ENCODE measurements at places on chromosomes 7 and 10.

DNA sequence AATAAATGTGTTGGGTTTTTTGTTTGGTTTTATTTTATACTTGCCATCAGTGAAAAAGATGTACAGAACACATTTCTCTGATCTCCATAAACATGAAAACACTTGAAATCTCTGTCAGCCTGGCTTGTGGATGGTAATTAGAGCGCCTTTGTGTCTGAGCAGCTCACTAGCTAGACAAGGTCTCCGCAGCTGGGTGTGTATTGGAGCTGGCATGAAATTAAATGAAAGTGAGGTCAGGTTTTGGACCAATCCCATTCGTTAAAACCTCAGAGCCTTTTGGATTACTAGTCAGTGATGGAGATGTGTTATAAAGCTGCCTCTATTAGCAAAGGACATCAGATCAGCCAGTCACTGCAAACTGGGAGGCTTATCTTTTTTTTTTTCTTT is 2.7 kb downstream of the FRAT1 start:
- DNase-seq: no peak

- DNase-seq: no peak
Observed at GRCh38 chr10:98349508-98349922, 65.5 kb downstream of the PYROXD2 start.

- DNase-seq: no peak
Observed at GRCh38 chr10:33321516-33321915, 13.0 kb downstream of the NRP1 start.

DNA sequence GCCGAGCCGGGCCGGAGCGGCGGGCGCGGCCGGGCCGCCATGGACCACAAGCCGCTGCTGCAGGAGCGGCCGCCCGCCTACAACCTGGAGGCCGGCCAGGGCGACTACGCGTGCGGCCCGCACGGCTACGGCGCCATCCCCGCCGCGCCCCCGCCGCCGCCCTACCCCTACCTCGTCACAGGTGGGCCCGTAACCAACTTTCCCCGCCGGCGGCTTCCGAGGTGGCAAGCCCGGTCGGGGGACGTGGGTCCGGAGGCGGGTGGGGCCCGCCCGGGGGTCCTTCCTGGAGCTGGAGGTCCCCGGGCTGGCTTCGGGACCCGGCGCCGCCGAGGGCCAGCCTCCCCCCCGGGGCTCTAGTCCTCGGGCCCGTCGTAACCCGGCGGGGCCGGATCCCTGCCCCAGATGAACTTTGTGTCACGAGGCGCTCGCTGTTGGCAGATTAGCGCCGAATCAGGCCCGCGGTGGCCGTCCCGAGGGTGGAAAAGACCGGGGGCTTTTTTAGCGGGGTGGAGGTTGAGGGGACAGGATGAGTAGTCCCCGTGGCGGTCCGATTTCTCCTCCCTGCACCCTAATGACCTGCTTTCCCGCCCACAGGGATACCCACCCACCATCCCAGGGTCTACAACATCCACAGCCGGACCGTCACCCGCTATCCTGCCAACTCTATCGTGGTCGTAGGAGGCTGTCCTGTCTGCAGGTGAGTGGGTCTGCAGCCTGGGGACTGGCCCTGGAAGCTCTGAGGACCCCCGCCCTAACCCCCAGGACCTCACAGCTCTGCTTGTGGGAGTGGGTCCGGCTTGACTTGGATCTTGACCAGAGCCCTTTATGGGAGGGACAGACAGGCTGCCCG is 496 bp downstream of the BRI3 start:
- DNase-seq: no peak

DNA sequence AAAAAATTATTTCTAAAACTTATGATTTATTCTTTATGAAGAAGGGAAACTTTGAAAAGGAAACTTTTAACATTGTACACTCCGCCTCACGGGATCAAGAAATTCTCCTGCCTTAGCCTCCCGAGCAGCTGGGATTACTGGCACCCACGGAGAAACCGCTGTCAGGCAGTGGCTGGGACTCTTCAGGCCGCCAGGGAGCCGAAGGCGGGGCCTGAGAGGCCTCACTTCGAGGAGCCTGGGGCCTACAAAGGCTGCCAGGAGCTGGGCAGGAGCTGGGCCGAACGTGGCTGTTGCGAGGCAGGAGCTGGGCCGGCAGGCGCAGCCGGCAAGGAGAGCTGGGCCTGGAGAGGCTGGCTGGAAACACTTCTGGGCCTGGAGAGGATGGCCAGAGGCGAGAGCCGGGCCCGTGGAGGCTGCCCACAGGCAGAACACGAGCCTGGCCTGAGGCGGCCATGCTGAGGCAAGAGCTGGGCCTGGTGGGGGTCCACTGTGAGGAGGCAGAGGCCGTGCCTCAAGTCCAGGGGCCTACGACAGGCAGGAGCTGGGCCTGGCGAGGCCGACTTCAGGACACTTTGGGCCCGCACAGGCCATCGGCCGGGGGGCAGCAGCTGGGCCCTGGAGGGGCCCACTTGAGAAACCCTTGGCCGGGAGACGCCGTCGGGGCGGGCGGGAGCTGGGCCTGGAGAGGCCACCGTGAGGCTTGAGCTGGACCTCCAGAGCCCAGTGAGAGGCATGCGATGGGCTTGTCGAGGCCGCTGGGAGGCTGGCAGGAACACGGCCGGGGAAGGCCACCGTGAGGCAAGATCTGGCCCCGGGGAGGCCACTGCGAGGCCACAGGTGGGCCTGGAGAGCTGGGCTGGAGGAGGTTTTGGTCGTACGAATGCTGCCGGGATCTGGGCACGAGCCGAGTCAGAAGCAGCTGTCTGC is 23.7 kb downstream of the MDH2 start:
- DNase-seq: no peak

- no peak for DNase-seq
Observed at GRCh38 chr10:43100366-43100765, 23.5 kb downstream of the RET start.

- peak; percentile 35 for DNase-seq
Observed at GRCh38 chr7:134547397-134548054, 1.4 kb upstream of the AKR1B15 start.

DNA sequence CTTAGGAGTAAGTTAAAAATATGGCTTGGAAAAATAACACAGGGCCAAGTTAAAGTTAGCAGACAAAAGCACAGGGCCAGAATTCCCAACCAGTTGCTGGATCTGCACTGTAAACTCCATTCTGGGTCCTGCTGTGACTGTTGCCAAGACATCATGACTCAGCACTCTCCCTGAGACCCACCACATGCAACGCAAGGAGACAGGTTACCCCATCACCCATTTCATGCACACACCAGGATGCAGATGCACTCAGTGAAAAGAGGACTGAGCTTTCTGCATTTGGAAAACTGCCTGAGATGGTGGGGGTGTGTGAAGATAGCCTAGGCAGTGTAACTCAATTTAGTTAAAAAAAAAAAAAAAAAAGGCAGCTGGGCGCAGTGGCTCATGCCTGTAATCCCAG is 97.6 kb upstream of the ZNF438 start:
- DNase-seq: no peak

- no peak for DNase-seq
Observed at GRCh38 chr10:28200775-28201174, 102.1 kb downstream of the MPP7 start.

DNA sequence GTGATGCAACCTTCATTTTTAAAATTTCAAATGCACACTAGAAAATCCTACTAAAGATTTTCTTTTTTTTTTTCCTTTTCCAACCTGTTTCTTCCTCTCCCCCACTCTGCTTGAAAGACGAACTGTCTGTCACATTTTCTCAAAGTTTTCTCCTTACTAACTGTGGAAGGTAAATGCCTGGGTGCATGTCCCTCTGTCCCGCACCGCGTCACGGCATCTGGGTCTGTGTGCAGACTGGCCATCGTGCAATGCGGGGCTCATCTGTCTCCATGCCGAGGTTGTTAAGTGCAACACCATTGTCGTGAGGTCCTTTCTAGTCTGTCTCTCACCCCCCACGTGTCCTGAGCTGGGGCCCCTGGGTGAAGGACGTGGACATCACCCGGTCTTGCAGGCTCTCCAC is 28.4 kb downstream of the PFKFB3 start:
- DNase-seq: no peak

- DNase-seq: no peak
Observed at GRCh38 chr7:133079296-133079695, 2.6 kb downstream of the CHCHD3 start.

DNA sequence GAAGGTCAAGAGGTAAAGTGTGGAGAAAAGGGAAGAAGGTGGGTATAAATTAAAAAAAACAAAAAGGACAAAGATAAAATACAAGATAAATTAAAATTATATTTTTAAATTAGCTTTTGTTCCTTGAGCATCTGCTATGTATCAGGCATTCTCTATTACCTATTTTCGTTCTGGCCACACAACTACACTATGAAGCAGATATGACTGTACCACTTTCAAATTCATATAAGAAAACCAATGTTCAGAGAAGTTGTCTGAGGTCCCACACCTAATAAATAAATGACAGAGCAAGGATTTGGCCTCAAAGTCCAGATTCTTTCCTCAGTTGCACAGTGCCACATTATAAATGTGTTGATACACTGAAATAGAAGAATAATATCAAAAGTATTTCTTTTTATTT is 103.8 kb upstream of the PCDH15 start:
- DNase-seq: no peak

DNA sequence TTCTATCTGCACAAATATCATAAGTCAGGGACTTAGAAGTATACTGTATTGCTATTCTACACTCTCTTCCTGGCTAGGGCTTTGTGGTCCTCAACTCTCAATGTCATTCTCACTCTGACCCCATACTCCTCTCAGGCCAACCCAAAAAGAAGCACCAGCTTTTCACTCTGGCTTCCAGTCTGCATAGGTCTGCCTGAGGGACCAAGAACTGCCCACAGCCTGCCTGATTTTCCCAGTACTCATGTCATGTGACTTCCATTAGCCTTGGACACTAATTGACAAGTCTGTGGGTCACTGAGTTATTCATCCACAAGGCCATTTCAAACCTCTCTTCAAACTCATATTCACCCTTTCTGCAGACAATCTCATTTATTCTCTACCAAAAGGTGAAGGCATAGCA is 19.8 kb downstream of the PMPCB start:
- no peak for DNase-seq

DNA sequence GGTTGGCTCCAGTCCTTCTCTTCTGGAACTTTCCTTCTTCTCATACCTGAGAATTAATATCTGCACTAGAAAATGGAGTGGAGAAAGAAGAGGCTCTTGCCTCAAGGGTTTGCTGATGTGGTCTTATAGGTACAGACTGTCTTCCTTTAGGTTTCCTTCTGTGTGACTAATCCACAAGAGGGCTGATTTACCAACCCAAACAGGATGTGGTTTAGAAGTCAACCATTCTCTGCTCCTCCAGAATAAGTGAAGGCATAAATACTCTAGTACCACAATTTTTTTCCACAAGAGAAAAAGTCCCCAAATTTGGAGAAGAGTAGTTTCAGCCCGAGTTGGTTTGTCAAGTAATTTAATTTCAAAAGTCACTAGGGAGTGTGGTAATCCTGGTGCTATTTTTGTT is 85.8 kb downstream of the NRP1 start:
- DNase-seq: no peak

GRCh38 chr10:81034383-81034782 is 496.7 kb downstream of the SH2D4B start:
- DNase-seq: no peak

DNA sequence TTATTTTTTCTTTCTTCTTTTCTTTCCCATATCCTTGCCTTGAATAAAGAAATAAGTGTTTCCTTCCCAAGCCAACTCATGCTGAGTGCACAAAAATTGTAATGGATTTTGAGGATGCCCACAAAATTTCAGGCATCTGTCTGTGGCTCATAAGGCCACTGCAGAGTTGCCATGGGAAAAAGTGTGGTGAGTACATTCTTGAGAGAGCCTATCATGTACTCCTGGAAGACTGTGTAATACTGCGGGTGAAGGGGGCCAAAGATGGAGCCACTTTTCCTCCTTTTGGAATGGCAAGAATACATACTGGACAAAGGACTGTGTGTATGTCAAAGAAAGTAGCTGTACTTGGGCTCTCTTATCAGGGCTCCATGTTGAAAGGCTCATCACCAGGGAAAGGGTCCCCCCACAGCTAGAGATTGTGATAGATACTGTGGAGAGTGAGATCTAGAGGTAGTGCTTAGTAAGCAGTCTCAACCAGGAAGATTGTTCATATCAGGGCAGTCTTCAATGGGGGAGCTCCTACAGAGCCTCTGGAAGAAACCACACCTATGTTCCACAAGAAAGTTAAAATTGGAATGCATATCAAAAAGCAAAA is 341.6 kb upstream of the KCND2 start:
- no peak for DNase-seq

- DNase-seq: no peak
Observed at GRCh38 chr7:123787220-123788007, 38.6 kb upstream of the WASL start.

GRCh38 chr10:1674501-1674900 is 62.8 kb downstream of the ADARB2 start:
- no peak for DNase-seq

DNA sequence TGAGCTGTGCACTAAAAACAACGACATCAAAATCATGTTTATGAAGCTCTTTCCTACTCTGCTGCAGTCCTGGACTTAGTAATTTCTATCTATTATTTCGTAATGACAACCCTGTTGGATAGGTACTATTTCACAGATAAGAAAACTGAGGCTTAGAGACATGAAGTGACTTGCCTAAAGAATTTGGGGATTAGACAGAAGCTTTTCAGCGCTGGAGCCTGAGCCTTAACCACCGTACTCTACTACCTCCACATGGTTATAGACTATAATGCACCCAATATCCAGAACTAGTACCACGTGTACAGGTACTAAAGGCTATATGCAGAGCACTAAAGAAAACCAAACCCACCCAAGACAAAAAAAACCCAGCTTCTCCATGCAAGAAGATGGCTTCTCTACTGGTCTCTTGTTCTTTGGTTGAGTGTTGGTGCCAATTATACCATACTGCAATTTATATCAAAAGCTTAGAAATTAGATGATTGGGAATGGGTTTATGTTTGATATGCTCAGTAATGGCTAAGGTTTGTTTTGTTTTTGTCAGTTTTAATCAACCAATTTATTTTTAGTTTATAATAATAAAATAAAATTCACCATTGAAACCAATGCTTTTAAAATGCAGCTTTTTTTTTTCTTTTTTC is 6.5 kb upstream of the SNX10 start:
- no peak for DNase-seq

DNA sequence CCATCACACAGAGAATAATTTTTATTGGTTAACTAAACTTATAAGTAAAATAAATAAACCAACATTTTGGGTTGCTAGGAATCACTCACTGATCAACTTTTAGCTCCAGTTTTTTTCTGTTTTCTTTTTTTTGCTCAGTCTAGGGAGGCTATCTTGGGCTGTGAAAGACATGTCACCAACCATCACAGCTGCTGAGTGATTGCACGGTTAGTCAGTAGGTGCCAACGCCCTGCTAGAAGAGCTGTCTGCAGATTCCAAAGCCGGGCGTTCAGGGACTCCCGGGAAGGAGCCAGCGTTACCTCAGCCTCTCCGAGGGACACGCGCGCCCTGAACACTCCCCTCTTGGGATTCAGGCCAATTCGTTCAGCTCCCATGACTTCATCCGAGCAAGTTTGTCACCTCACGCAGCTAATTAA is 604 bp upstream of the STAM start:
- no peak for DNase-seq

- no peak for DNase-seq
Observed at GRCh38 chr7:102236592-102237287, 49.9 kb upstream of the SH2B2 start.

GRCh38 chr7:77797734-77798393 is 370 bp downstream of the TMEM60 start:
- no peak for DNase-seq

Measured in stimulated activated CD8-positive, alpha-beta memory T cell treated with anti-CD3 and anti-CD28 coated beads, Interleukin-4, amount 100 ng/mL, for 1 hour (primary cell).